ENCODE measurements at places on chromosomes 5 and 9.

DNA sequence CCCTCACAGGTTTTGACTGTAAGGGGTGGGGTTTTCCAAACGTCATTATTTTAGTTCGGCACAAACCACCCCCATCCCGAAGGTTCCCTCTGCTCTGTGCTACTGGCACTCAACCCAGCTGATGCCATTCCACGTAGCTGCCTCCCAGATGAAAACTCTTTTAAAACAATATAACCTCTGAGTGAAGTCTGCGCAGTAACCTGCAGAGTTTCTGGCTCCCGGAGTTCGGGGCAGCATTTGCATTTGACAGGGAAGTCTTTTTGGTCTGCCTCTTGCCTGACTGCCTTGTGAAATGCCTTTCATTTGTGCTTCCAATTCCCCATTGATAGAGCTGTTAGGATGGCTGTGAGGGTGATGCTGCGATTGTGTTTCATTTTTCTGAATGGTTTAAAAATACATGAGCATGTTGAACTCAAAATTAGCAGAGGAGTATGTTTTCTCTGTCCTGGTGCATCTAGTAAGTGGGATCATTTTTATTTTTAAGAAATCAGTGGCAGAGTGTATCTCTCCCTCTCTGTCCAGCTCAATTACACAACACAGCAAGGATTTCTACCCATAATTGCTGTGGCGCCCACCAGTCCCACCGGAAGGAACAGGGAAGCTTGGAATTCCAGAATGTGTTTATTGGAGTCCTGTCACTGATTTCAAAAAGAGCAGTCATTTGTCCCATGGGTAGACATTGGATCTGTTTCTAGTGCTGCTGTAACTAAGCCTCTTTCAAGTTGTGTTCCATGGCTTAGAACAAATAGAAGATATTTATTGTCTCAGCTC, 24.8 kb downstream of the ADCY2 start:
- DNase-seq: no peak

DNA sequence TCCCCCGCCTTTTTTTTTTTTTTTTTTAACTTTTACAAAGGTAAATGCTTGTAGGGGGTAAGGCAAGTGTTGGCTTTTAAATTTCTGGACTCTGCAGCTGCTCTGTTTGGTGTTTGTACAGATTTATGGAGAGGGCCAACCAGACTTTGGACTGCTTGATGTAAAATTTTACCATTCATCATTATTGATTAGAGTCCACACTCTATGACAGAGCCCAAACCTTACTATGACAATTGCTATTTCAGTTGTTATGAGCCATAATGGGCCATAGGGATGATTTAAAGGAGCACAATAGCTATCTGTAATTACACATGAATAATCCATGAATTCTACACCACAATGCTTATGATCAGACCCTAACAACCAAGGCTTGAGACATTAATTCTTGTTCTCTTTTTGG, 867.2 kb downstream of the NR2F1-AS1 start:
- no peak for DNase-seq

GRCh38 chr9:89357331-89358197, 39.3 kb downstream of the SECISBP2 start:
- DNase-seq: no peak

DNA sequence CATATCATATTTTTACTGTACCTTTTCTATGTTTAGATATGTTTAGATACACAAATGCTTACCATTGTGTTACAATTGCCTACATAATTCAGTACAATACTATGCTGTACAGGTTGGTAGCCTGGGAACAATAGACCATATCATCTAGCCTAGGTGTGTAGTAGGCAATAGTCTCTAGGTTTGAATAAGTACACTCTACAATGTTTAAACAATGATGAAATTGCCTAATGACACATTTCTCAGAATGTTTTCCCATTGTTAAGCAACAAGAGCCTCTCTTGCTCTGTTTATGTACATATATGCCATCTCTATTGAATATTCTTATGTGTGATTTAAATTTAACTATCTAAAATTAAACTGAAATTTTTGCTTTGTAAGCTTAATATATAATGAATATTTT, 209.6 kb upstream of the ST8SIA4 start:
- no peak for DNase-seq

GRCh38 chr5:76401801-76402250, 1.3 kb upstream of the IQGAP2 start:
- DNase-seq: no peak

DNA sequence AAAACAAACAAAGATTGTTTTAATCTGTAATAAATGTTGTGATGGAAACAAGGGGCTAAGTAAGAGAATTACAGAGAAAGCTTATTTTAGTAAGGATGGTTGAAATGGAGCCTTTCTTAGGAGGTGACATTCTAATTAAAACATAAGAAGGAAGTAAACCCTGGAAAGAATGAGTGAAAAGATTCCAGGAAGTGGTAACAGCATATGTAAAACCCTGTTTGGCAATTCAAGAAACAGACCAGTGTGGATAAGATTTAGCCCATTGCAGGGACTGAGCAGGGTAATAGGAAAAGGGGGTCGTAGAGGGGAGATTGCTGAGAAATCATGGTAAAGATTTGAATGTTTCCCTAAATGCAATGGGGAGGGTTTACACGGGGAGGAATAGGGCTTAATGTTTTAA, 21.6 kb upstream of the PIP5K1B start:
- DNase-seq: no peak
